Hepatic stellate cell (primary cell): ENCODE measurements at places on chromosomes 1 and 21.

- DNase-seq, result no peak
These were observed 23.1 kb upstream of the PKP1 start for GRCh38 chr1:201260236-201260590.

- no peak for DNase-seq
These were observed 55.1 kb downstream of the AGPAT3 start for GRCh38 chr21:43919871-43920801.

DNA sequence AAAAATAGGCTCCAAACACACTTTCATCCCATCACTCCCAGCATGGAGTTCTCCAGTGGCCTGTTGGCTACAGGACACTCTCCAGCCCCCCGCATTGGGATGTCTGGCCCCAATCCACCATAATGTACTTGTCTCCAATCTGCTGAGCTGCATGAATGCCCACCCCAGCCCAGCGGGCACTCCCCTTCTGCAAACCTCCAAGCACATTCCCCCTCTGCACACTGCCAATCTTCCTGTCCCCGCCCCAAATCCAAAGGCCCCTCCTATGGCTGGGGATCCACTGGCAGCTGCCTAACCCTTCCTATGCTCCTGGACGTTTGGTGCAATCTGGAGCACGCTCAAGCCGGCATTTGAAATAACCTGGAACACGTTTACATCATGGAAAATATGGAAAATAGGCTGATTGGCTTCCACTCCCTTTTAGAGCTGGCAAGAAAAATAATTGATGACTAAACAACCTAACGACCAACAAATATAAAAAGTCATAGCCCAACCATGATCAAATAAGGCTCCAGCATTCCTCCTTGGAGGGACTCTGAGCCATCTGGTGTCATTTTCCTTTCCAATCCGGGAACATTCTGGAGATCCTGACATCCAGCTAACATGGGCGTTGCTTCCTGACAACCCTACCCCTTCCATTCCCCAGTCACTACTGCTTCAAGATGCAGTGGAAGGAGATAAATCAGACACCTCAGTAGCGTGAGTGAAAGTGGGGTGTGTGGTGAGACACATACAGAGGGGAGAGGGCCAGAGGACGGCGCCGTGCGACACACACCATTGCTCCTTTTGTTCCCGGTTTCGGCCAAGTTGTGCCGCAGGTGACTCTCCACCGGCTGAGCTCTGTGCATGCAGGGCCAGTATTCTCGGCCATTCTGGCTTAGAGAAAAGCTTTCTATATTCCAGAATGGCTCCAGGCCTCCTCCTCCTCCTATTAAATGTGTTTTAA is 41.6 kb downstream of the PDE9A start:
- DNase-seq, result no peak

GRCh38 chr1:9751971-9752370 is 71.8 kb downstream of the CLSTN1 start:
- DNase-seq, result no peak

DNA sequence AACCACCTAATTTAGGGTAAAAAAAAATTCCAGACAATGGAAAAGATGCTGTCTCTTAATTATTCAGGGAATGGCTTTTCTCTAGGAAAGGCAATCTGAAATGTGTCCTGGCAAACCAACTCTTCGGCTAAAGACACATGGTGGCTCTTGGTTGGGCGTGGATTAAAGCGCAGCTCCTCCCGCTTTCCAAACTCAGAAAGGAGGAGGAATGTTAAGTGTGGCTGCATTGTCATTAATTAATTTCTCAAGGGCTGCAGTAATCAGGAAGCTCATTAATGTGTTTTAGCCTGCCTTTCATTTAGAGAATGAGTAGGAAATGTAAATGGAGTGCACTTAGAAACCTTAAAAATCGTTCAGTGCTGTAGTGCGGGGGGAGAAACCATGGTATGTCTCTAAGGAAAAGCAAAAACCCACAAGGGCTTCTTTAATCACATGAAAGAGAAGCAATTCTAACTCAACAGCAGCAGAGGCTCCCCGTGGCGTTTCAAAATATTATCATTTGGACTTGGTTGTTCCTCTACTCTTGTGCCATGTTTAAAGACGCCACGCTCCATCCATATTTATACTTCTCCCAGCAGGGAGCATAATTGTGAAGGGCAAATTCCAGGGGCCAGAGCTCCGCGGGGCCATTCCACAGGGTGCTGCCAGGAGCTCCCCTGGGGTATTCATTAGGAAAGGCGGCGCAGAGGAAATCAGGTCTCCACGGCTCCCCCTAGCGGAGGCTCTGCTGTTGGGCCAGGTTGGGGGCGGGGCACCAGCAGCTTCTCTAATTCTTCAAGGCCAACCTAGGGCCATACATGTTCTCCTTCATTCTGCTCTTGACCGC is 91.9 kb upstream of the SSX2IP start:
- DNase-seq, result peak; percentile 71

- no peak for DNase-seq
These were observed 389.7 kb downstream of the LMO4 start for GRCh38 chr1:87718241-87718950.

DNA sequence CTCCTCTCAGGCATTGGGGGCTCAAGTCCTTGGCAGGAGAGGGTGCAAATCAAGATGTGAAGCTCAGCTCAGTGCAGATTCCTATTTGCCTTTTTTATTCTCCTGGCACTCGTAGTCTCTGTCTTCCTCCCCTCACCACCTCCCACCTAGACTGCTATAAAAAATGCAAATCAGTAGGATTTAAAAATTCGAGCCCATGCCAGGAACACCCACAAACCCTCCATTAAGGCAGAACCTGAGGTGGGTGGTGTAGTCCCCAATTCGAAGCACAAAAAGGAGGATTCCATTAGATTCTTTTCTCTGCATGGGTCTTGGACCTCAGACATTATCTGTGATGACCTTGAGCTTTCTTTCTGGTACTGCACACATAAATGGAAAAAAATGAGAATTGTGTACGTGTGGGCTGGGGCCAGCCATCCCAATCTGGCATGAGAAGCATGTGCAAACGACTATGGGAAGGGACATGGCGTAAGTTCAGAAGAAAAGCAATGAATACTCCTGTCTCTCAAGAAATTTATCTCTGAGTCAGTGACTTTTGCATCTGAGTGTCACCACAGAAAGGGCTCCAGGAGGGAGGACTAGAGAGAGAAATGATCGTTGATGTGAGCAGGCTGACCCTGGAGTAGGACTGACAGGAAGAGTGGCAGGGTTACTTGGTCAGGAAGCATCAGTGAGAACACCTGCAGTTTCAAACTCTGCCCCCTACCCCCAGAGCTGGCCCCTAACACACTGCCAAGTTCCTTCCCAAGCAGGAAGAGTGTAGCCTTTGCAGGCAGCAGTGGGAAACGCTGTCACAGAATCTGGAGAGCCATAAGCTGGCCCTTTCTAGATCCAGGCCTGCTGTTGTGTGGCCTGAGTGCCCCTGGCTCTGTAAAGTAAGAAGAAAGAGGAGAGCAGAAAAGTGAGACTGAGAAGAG is 1.7 kb downstream of the INKA2 start:
- no peak for DNase-seq

- DNase-seq, result no peak
These were observed 14.9 kb upstream of the CD101 start for GRCh38 chr1:116986421-116987255.

DNA sequence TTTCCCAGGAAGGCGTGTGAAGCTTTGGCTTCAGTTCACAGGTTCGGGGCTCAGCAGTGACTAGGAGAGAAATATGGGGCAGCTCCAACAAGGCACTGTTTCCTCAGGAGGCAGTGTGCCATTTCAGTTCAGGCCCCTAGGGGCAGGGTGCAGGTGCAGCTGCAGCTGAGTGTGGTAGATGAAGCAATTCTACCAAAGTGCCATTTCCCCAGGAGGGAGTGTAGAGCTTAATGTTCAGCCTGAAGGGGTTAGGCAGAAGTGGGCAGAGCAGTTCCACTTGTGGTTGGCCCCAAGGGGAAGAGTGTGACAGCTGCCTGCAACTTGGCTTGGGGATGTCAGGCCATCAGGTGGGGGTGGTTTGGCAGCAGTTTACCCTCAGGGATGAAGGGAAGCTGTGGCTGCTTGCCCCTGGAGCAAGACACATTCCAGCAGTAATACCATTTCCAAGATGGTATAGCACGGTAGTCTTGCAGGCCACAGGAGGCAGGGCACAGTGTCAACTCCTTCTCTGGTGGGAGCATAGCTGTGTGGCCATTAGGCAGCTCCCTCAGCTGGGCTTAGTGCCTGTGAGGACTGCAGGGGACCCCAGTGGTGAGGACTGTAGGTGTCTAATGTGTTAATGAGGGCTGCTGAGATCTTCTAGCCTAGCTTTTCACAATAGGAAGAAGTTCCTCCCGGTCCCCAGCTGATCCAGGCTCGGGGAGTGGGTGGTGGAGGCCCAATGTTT is 34.7 kb downstream of the RGSL1 start:
- no peak for DNase-seq

- DNase-seq, result no peak
These were observed 6.4 kb upstream of the CDK11B start for GRCh38 chr1:1664941-1665814.

DNA sequence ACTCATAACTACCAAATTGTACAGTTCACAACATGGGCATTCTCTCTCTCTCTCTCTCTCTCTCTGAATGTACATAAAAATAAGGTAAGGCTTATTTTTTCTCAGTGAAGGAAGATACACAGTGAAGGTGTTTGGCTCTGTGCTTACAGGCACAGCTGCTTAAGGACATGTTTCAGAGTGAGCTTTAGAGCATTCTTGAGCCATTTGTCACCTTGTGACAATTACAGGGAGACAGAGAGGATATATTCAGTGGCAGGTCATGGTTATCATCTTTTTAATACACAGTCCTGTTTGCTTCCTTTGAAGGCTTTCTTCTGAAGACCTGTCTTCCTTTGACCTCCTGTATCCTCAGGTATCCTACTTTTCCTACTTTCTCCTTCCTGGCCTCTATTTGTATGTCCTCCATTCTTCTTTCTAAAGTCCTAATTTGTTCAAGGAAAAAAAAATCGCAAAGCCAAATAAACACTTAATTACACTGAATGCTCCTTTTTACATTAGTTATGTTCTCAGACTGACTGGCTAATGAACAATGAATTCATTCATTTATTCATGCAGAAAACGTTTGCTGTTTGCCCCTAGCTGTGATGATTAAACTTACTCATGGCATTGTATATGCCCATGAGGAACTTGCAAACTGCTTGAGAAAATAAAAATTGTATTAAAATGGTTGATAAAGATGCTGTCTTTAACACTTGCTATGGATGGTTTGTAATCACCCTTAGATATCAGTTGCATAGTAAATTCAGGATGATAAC is 33.4 kb downstream of the HSD17B7 start:
- no peak for DNase-seq

GRCh38 chr1:160836561-160836960 is 26.1 kb downstream of the CD244 start:
- DNase-seq, result no peak

GRCh38 chr1:168867941-168868634 is 139.1 kb upstream of the DPT start:
- DNase-seq, result no peak

DNA sequence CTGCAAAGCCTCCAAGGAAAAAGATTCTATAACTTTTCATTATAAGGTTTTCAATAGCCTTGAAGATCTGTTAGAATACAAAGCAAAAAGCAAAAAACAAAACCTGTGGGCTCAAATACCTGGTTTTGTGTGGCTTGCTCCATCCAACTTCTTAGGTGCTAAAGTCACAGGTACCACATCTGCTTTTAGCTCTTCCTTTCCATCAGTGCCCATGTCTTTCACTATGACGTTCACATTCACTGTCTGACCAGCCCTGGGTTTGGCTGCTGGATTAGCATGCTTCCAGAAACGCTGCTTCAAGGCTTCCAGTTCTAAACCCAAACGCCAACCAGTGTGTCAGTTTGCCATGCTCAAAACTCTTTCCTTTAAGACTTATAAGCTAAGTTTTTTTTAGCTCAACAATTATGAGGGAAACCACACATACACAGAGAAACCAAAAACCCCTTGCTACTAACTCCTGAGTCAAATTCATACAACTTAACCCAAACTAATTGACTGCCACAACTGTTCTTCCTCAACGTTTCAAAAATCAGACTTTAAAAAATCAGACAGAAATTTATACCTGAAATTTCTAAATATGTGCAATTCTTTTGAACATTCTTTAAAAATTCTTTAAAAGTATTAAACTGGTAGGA is 16.0 kb downstream of the CLSPN start:
- no peak for DNase-seq

- no peak for DNase-seq
These were observed 876 bp upstream of the NAV1 start for GRCh38 chr1:201537891-201538611.

- no peak for DNase-seq
These were observed 183.6 kb downstream of the S1PR1 start for GRCh38 chr1:101420406-101420805.

DNA sequence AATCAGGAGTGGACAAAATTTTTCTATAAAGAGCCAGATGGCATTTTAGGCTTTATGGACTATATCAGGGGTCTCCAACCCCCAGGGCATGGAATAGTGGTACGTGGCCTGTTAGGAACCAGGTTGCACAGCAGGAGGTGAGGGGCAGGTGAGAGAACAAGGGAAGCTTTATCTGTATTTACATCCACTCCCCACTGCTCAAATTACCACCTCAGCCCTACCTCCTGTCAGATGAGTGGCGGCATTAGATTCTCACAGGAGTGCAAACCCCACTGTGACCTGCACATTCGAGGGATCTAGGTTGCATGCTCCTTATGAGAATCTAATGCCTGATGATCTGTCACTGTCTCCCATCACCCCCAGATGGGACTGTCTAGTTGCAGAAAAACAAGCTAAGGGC is 13.9 kb downstream of the PHTF1 start:
- no peak for DNase-seq

- no peak for DNase-seq
These were observed 147.4 kb upstream of the NRIP1 start for GRCh38 chr21:15212206-15212605.

GRCh38 chr21:25735646-25736597 is 1.1 kb downstream of the GABPA start:
- peak; percentile 69 for DNase-seq

DNA sequence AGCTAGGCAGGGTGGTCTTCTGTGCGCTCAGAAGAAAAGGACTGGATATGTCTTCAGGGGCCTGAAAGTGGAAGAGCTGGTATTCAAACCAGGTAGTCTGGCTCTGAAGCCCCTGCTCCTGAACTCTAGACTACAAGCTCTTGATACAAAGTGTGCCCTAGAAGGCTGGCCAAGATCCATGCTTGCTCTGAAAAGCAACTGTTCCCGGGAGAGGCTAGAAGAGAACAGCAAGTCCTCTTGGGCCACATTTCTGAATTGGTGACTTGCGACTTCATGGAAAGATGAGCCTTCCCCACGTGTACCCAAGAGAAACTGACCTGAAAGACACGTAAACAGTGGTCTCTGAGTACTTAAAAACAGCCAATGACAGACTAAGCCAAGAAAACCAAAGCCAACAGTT is 123.3 kb upstream of the GRIK3 start:
- no peak for DNase-seq

GRCh38 chr1:186374303-186375151 is 526 bp downstream of the TPR start:
- peak; percentile 19 for DNase-seq

- peak; percentile 36 for DNase-seq
These were observed 41.2 kb downstream of the RRAGC start for GRCh38 chr1:38818175-38818976.

- peak; percentile 78 for DNase-seq
These were observed 108.8 kb downstream of the KIAA0319L start for GRCh38 chr1:35448344-35448801.

- no peak for DNase-seq
These were observed 19.8 kb upstream of the SMYD3 start for GRCh38 chr1:246526915-246527314.
